Uterine smooth muscle cell (primary cell): ENCODE measurements at places on chromosomes 1 and 21. TPM values are rescaled to one million over a fixed set of nuclear protein-coding genes. Genes with fewer than 3 reads are reported as not detected.

The KCNE2 gene
- total RNA-seq: not detected in 2 replicates

The ALG14 gene
- 2.9 TPM in 2 replicates for total RNA-seq

The CYP4B1 gene
- total RNA-seq: not detected in 2 replicates

The C1orf159 gene
- total RNA-seq: 6.2 and 10.2 TPM in 2 replicates

The RHEX gene
- not detected in 2 replicates for total RNA-seq

The OR2L13 gene
- total RNA-seq: not detected in 2 replicates

The S1PR1 gene
- total RNA-seq: 11.0 and 12.2 TPM in 2 replicates

The CRYZL1 gene
- 33.4 and 35.7 TPM in 2 replicates for total RNA-seq

The OR6K3 gene
- total RNA-seq: 0.12 TPM in 1 of 2 replicates, not detected in the other

The FLG2 gene
- under 0.01 TPM in 1 of 2 replicates, not detected in the other for total RNA-seq

The GBP6 gene
- total RNA-seq: 0.11 TPM in 1 of 2 replicates, not detected in the other

The F3 gene
- 7.0 and 16.9 TPM in 2 replicates for total RNA-seq

The FAM72A gene
- 3.0 and 5.5 TPM in 2 replicates for total RNA-seq

The LCE1E gene
- not detected in 2 replicates for total RNA-seq

The ARTN gene
- total RNA-seq: 0.50 TPM in 1 of 2 replicates, not detected in the other

The SFN gene
- total RNA-seq: 0.12 and 0.33 TPM in 2 replicates

The SPATA1 gene
- 0.37 and 1.1 TPM in 2 replicates for total RNA-seq

The LYPLA2 gene
- 23.6 and 27.0 TPM in 2 replicates for total RNA-seq

The SV2A gene
- 23.2 and 39.7 TPM in 2 replicates for total RNA-seq

The TNFRSF4 gene
- total RNA-seq: 0.12 TPM in 1 of 2 replicates, not detected in the other

The PLEKHA6 gene
- 1.2 and 1.6 TPM in 2 replicates for total RNA-seq

The KCNK2 gene
- total RNA-seq: 15.9 and 18.6 TPM in 2 replicates

The PLA2G2D gene
- total RNA-seq: not detected in 2 replicates

The GJA4 gene
- total RNA-seq: not detected in 2 replicates

The COL6A2 gene
- 685 and 1,320 TPM in 2 replicates for total RNA-seq

The THAP3 gene
- total RNA-seq: 25.7 and 31.0 TPM in 2 replicates

The HEYL gene
- 0.12 TPM in 1 of 2 replicates, not detected in the other for total RNA-seq

The CLCA4 gene
- total RNA-seq: not detected in 2 replicates
